Chondrocyte (in vitro differentiated cells): ENCODE measurements at places on chromosomes 5 and 9. TPM values are rescaled to one million over a fixed set of nuclear protein-coding genes. Genes with fewer than 3 reads are reported as not detected.

COL23A1 gene
- total RNA-seq = 0.12 to 0.15 TPM in 2 of 3 replicates, not detected in the other

PDE6A gene
- 0.07 to 0.12 TPM (median 0.08 TPM) in 3 replicates for total RNA-seq

IL33 gene
- not detected in 3 replicates for total RNA-seq

PCDHA9 gene
- total RNA-seq = 1.2 to 2.0 TPM (median 1.3 TPM) in 3 replicates

GCNT4 gene
- total RNA-seq = 0.65 to 2.6 TPM (median 2.6 TPM) in 3 replicates

CDKN2B-AS1 gene
- 3.2 to 7.5 TPM (median 3.5 TPM) in 3 replicates for total RNA-seq

CTXN3 gene
- total RNA-seq = not detected in 3 replicates

FOXD4L5 gene
- total RNA-seq = 0.10 to 0.51 TPM (median 0.18 TPM) in 3 replicates

PLEKHG4B gene
- 1.4 to 10.2 TPM (median 2.0 TPM) in 3 replicates for total RNA-seq

NRG2 gene
- 0.13 to 0.39 TPM (median 0.27 TPM) in 3 replicates for total RNA-seq

PDZD2 gene
- 30.9 to 34.0 TPM (median 32.1 TPM) in 3 replicates for total RNA-seq

RELL2 gene
- total RNA-seq = 2.9 to 6.1 TPM (median 5.2 TPM) in 3 replicates

BARHL1 gene
- total RNA-seq = not detected in 3 replicates

CATSPER3 gene
- 0.17 to 0.64 TPM (median 0.39 TPM) in 3 replicates for total RNA-seq

SAPCD2 gene
- total RNA-seq = 0.87 to 3.2 TPM (median 2.5 TPM) in 3 replicates

TMOD1 gene
- total RNA-seq = 0.17 to 1.3 TPM (median 1.3 TPM) in 3 replicates

CEP120 gene
- total RNA-seq = 15.3 to 21.1 TPM (median 15.9 TPM) in 3 replicates

SHC3 gene
- total RNA-seq = 0.10 to 0.64 TPM (median 0.30 TPM) in 3 replicates
